ENCODE measurements at places on chromosomes 7 and 10.
A peak's percentile ranks its signal among the peaks of the same experiment; 100 is the strongest.

DNA sequence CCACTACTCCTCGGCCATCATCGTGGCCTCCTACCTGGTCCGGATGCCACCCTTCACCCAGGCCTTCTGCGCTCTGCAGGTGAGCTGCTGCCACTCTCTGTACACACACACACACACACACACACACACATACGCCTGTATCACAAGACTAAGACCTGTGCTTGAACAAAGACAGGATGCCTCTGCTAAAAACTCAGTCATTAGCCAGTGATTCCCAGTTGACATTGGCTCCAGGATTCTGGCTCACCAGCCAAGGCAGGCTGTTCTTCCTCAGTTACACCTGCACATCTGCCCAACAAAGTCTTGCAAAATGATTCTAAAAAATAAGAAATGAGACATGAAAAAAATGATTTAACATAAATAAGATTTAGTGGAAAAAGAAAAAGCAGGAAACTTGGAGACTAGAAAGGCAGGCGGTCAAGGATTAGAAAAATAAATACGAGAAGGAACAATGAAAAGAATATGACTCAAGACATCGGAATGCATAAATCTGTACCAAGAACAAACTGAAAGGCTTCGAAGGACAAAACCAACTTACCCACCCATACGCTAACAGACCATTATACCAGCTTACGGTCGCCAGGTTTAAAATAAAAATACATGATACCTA, 7.4 kb upstream of the LRRC18 start:
- no peak for DNase-seq

- DNase-seq: no peak
Measured at GRCh38 chr7:12890586-12890985, 203.2 kb downstream of the ARL4A start.

DNA sequence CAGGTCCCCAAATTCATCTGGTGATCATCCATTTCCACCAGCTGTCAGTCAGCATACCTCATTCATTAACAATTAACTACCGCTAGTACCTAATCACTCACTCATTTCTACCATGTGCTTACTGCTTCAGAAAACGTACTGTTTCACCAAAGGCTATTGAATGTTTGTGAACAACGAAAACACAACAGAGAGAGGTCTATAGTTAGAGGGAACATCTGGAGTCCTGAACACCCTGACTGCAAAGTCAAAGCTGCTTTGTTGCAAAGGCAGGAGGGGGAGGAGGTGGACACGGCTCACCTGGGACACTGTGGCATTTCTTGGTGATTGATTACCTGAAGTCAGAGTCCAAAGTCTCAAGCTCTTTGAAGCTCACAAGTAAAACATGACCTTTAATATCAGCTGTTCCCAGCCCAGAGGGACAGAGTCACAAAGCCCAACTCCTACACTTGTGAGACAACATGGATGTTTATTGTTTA, 342.3 kb upstream of the ADARB2 start:
- DNase-seq: no peak

GRCh38 chr7:28815928-28816373, 142.2 kb downstream of the TRIL start:
- DNase-seq: no peak

GRCh38 chr7:52352013-52352981, 683.1 kb upstream of the POM121L12 start:
- no peak for DNase-seq

GRCh38 chr7:1236831-1237701, 4.4 kb downstream of the UNCX start:
- no peak for DNase-seq

DNA sequence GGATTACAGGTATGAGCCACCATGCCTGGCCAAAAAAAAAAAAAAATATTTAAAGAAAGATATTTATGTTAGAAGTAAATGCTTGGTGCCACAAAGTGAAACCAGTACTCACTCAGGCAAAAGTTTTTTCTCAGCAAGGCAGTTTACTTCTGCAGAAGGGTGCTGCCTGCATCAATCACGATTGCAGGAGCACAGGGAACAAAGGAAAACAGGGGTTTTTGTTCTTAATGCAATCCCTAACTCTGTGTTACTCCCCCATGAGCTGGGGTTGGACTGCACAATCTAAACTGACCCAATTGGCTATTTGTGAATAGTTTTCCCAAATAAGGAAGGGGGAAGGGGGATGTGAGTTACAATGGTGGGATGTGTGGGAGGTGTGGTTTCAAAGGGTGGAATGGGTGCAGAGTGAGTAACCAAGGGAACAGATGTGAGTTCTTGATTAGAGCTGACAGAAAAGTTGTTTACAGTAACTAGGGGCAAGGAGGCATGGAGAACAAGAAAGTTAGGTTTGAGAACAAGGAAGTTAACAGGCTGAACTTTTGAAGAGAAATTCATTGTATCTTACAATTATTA, 255.4 kb downstream of the TYW1 start:
- no peak for DNase-seq

DNA sequence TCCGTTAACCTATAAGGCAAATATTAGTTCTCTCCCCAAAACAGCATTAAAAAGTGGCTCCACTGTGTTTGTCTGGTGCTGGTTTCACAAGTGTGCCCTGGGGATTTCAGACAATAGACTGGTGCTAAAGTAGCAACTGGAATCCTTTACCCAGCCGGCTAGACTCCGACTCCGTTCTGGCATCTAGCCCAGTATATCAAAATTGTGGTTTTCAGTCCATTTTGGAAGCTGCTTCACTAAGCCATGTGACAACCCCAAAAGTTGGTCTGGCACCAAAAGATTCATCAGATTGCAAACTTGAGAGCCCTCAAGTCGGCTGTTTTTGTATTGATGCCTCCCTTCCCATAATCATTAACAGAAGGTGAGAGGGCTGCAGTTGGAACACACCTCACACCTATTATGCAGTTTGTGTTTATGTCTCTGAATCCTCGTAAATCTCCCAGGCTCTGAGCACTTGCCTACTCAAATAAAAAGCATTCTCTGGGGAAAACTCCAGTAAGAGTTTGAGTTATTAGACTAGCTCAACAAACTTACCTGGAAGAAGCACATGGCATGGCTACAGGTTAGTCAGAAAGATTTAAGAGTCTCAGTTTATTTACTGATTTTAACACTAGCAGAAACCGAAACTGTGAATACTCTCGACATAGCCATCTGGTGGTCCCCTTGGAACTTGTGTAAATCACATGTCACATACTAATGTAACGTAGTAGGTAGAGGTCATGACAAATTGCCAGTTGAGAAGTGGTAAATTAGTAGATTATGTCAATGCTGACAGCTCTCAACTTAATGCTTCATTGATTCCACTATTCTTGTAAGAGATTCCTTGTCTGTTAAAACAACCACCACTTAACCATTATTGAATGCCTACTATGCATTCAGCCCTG, 14.8 kb upstream of the WNT16 start:
- DNase-seq: no peak

DNA sequence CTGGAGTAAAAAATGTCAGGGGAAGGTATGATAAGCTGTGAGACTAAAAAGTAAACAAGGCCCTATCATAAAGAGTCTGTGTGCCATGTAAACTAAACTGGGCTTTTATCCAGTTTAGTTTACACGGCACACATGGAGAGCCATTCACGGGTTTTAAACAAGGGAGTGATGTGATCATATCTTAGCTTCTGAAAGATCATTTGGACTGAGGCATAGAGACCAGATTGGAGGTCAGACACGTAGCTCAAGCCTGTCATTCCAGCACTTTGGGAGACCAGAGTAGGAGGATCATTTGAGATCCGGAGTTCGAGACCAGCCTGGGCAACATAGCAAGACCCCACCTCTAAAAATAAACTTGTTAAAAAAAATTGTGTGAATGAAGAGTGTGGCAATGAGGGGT, 50.1 kb downstream of the SKIDA1 start:
- DNase-seq: no peak

DNA sequence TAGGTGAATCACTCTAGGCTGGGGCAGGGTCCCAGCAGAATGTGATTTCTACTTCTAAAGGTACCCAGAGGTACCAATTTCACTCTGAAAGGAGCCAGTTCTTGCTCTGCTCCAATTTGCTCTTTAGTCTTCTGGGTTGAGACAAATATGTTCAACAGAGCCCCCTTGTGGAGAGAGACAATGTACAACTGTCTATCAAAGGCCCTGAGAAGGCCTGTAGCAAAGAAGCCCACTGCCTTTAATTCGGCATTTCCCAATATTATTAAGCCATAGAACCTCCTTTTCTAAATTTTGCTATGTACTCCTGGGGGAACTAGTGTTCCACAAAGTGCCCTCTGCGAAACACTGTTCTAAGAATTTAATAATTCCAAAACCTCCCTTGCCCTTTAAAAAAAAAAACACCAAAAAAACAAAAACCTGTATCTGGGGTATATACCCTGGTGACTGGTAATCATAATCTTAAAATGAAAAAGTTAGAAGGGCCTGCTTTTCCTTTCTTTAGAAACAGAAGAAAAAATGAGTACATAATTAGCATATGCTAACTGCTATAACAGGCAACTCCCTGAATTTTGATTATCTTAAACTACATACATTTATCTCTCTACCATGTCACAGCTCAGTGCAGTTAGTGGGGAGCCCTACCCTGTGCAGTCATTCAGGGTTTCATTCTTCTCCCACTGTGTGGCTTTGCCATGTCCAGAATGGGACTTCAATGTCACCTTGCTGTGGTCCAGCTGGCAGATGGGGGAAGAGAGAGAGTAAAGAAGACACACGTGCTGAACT, 160.9 kb upstream of the BMPER start:
- DNase-seq: no peak

GRCh38 chr7:142626420-142627035, 122.7 kb upstream of the PRSS1 start:
- peak; percentile 71 for DNase-seq

DNA sequence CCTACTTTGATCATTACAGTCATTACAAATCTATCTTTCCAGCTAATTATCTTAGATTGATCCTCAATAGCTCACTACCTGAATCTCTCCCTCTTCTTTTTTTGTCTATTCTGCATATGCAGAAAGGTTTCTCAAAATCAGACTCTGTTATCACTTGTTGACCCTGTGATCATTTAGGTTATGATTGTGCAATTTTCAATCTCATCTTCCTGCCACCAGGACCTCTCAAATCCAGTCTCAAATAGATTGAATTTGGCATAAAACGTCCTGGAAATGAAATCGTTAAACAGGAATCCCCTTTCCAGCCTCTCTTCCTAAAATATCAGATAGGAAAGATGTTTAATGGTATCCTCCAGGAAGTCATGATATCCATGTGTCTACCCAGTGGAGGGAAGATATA, 96.6 kb downstream of the ST8SIA6 start:
- no peak for DNase-seq

DNA sequence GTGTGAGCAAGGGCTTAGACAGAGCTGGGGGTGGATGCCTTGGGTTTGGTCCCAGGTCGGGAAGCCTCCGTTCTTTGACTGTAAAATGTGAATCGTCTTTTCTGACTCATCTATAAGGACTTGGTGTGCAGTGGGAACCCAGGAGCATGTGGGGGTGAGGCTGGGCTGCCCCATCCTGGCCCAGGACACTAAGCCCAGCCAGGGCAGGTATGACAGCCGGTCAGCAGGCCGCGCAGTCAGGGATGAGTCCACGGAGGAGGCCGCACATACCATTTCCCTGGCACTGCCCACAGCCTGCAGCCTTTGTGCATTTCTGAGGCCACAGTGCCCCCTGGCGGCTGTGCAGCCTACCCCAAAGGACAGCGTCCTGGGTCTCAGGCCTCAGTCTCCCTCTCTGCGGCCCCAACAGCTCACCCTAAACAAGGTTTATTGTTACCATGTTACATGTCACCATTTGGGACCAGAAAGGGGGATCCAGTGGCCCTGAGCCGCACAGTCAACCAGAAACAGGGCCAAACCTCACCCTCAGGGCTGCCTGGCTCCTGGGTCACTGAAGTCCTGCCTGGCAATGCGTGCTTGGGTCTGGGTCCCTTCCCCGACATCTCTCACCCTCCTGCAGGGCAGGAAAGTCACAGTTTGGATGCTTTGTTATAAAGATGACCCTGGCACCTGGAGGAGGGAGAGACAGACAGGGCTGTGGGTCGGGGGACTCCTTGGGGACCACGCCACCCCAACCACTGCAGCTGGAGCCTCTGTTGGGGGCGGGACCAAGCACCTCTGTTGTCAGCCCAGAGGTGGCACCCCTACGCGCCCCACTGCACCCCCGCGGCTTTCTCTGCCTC, 14.4 kb upstream of the SH2B2 start:
- DNase-seq: peak; percentile 84

- no peak for DNase-seq
Measured at GRCh38 chr7:53397911-53398310, 362.5 kb downstream of the POM121L12 start.

GRCh38 chr7:100823534-100823933, 3.8 kb downstream of the EPHB4 start:
- no peak for DNase-seq

GRCh38 chr10:131567279-131568162, 256.0 kb upstream of the TCERG1L start:
- DNase-seq: no peak

GRCh38 chr7:72435366-72435765, 23.2 kb upstream of the CALN1 start:
- no peak for DNase-seq

- no peak for DNase-seq
Measured at GRCh38 chr7:54392935-54393334, 149.2 kb upstream of the VSTM2A start.

DNA sequence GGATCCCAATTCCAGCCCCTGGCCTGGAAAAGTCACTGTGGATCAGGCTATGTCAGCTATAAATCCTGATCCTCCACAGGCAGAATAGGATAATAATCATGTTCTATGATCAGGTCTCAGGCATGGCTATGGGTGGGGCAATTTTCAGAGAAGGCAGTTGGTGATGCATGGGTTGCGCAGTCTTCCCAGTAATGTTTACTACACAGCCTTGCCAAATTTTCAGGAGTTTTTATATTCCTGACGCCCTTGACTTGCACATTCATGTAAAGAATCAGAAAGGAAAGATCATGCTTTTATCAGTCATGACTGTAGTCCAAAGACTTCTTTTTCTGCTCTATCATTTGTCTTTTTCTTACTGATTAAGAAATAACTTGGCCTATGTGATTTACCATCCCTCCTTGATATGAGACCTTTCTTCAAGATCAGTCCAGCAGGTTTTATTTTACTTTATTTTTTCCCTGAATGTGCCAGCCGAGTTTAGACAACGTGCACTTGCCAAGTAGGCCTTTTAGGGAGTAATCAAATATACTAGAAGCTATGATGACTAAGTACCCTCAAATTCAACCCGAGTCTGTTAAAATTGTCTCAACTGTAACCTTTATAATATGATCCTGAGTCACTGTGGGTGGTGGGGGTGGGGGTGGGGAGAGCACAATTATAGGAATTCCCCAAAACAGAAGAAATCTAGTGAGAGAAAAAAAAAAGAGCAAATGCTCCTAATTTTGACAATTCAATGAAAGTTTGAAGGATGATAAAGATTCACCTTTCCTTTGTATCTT, 31.9 kb downstream of the ARL4A start:
- no peak for DNase-seq

DNA sequence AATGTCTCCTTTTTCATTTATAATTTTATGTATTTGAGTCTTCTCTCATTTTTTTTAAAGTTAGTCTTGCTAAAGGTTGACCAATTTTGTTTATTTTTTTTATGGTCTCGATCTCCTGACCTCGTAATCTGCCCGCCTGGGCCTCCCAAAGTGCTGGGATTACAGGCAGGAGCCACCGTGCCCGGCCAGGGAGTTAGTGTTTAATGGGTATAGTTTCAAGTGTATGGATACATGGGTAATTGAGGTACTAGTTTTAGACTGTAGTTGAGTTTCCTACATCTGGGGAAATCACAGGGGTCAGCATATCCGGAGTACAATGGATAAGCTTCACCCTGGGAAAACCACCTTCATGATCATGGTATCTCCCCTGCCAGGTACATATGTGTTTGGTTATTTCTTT, 267.3 kb upstream of the KCND2 start:
- no peak for DNase-seq

Measured in activated CD4-positive, CD25-positive, alpha-beta regulatory T cell treated with anti-CD3 and anti-CD28 coated beads, Interleukin-2, amount 50 U/mL, for 72 hours (primary cell).